ENCODE measurements at places on chromosomes 3 and 15. TPM values are rescaled to one million over a fixed set of nuclear protein-coding genes. Genes with fewer than 3 reads are reported as not detected.

Gene CYFIP1
- 78.8 TPM for total RNA-seq

Gene WDR93
- total RNA-seq: not detected

- H3K36me3 ChIP-seq: no peaks in the 10 kb centered on the region
- H3K27ac ChIP-seq: no peak overlapping the region
- H3K4me1 ChIP-seq: no peaks in the 10 kb centered on the region
Measured at GRCh38 chr15:31457631-31458526, 131.2 kb downstream of the KLF13 start.

Gene GOLGA8G
- total RNA-seq: not detected

Gene VGLL3
- total RNA-seq: 29.7 TPM

DNA sequence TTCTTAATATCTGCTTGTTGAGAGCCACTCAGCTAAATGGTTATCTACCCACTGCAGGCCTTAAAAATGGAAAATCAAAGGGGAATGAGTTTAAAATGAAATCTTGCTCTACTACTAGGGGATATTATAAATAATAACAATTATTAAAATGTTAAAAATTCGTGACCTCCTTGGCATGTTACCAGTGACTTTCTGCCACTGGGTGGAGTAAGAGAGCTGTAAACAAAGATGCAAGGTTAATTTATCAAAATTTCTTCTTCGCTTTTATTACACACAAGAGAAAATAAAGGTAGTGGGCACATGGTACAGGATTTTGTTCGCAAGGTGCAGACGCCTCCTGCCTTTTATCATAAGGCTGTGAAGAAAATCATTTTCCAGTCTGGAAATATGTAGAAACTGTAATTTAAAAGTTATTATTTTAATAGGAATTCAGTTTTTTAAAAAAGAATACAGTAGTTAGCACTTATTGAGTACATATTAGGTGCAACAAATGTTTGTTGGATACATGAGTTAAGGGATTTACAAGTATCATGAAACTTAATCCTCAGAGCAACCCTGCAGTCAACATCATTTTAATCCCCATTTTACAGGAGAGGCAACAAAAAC, 272.6 kb downstream of the SUCLG2 start:
- H3K4me1 ChIP-seq: no peaks in the 10 kb centered on the region
- H3K4me3 ChIP-seq: no peak overlapping the region
- H3K27ac ChIP-seq: no peak overlapping the region
- no peaks in the 10 kb centered on the region for H3K27me3 ChIP-seq
- H3K36me3 ChIP-seq: no peaks in the 10 kb centered on the region
- DNase-seq: no peak

DNA sequence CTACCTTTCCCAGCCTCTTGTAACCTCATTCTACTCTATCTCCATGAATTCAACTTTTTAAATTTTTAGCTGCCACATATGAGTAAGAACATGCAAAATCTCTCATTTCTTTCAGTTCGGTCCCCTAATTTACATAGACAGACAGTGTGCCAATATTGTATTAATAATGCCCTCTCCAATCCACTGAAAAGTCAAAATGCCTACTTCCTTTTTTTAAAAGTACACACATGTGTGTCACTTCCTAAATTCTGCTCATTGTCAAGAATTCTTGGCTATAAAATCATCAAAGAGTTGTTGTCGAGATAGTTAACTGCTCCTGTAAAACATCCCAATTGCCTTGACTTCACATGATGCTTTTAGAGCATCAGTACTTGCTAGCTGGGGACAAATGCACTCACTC, 84.2 kb upstream of the IL12A start:
- H3K27ac ChIP-seq: no peak overlapping the region
- no peak for DNase-seq
- no peaks in the 10 kb centered on the region for H3K27me3 ChIP-seq
- H3K4me3 ChIP-seq: no peak overlapping the region

- no peaks in the 10 kb centered on the region for H3K36me3 ChIP-seq
- no peak overlapping the region for H3K27ac ChIP-seq
- H3K27me3 ChIP-seq: no peaks in the 10 kb centered on the region
Measured at GRCh38 chr15:57927091-57927631, 138.3 kb downstream of the ALDH1A2 start.

DNA sequence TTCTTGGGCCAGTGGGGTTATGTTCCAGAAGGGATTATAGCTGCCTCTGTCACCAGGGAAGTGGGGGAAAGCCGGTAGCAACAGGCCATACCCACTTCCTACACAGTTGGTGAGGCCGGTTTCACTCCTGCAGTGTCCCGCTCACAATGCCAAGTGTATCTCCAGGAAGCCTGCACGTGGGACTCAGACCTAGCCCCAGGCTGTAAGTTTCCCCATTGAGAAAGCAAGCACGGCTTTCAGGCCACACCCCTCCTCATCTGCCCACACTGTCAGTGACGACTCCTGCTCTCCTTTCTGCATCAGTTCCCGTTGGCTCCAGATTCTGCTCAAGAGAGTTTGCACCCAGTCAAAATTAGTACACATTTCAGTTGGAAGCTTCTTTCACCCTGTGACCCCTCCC, 51.6 kb upstream of the CPOX start:
- H3K27me3 ChIP-seq: no peaks in the 10 kb centered on the region
- no peak overlapping the region for H3K27ac ChIP-seq
- no peak for DNase-seq
- H3K4me3 ChIP-seq: no peak overlapping the region

GRCh38 chr15:38021259-38021658, 86.8 kb downstream of the TMCO5A start:
- H3K4me3 ChIP-seq: no peak overlapping the region
- no peak overlapping the region for H3K27ac ChIP-seq
- no peaks in the 10 kb centered on the region for H3K36me3 ChIP-seq
- no peaks in the 10 kb centered on the region for H3K4me1 ChIP-seq

DNA sequence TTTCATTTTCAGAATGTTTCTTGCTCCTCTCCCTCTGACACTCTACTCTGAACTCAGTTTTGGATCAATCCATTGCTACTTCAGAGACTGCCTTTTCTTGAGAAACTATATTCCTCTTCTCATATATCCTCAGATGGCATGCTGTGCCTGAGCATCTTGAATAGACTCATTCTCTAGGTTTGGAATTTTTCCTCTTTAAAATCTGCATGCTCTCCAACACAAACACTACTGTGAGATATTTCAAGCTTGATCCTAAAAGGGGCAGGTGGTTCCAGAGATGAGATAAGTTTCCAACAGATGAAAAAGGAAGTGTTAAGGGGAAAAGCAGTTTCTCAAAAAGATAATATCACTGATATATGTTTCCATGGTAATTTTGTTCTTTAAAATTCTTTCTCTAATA, 742.2 kb upstream of the EPHA6 start:
- no peaks in the 10 kb centered on the region for H3K36me3 ChIP-seq

All from sigmoid colon (tissue), 7 donors.